Fibroblast of skin of back (primary cell): ENCODE measurements at places on chromosomes 6 and 20.
A peak's percentile ranks its signal among the peaks of the same experiment; 100 is the strongest.

DNA sequence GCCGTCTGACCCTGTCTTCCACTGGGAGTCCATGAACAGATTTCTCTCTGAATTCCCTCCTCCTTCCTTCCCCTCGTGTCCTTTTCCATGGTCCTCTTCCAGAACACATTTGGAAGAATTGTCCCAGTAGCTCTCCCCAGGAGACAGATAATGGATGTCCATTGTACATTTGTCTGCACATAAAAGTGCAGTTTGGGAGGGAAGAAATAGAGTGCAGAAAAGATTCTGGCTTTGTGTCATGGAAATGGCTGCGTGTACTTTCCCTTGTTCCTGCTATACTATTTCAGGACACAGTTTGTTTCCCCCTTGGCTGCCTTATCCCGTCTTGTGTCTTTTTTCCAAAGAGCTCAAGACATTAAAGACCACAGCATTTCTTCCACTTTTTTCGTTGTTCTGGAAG, 127.6 kb downstream of the SYNDIG1 start:
- no peak for DNase-seq

GRCh38 chr6:8821981-8822381, 386.6 kb upstream of the SLC35B3 start:
- peak; percentile 49 for DNase-seq

DNA sequence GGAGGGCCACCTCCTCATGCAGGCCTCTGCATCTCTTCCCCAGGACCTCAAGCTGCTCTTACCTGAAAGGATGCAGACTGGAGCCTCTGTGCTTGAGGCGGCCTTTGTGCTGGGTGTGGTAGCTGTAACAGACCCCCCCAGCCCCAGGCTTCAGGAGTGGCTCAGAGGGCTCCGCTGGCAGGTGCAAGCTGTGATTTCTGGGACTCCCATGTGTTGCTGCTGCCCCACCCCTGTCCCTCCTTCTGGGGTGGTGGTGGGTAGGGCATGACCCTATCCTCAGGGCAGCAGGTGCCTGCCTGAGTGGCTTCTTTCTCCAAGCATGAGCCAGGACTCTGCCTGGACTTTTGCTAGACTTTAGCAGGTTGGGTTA, 121.2 kb downstream of the SULF2 start:
- DNase-seq, result no peak

DNA sequence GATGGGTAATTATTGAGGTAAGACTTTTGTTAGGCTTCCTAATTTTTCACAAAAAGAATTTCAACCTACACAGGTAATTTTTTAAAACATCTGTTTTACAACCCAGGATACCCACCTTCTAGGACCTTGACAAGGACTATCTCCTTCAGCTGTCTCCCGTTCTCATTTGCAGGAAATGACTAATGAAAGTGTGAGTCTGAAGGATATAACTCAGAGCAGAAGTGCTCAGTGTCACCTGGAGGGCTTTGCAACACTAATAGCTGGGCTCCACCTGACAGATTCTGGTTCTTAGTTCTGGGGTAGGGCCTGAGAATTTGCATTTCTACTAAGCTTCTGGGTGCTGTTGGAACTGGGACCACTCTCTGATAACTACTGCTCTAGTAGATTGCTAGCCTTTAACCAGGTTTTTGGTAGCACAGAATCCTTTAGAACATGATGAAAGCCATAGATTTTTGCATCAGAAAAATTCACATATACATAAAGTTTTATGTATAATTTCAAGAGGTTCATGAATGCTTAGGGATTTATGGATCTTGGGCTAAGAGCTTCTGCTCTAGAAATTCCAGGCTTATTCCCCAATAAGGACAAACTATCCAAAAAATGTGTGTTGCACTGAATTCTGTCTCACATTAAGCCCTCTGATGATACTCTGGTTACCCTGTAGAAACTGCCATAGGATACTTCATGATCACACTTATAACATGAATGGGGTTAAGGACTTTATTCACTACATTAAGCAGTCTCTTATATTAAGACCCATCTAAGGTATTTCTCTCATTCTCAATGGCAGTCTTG, 30.3 kb downstream of the AK9 start:
- DNase-seq, result peak; percentile 46

DNA sequence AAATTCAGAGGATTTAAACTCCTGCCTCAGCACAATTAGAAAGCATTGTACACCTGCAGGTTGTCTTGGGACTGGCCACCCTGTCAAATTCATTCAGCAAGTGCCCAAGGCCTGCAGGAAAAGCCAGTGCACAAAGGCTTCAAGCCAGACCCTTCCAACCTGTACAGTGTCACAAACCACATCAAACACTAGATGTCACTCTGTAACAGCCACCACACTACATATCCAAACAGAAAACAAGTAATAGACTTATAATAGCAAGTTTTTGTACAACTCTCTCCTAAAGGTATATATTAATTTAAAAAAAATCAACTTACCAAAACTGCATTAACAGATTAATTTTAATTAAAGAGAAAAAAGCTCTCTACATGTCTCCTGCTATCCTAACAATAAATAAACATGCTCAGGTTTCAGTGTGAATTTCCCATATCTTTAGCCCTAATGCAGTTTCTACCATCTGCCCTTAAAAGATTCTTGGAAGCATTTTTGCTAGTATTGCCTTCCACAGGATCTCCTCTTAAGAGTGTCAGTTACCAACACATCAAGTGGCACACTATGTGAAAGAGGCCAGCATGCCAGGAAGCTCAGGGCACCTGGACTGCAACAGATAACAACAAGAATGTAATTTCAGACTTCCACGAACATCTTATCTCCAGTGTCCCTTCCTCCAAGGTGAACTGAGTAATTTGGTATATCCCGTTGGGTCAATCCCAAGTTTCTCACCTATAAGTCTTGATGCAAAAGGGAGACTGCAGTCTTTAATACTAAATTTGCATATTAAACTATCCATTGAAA, 47.5 kb downstream of the RALGAPA2 start:
- peak; percentile 15 for DNase-seq

GRCh38 chr6:42572523-42572922, 8.7 kb downstream of the UBR2 start:
- no peak for DNase-seq

DNA sequence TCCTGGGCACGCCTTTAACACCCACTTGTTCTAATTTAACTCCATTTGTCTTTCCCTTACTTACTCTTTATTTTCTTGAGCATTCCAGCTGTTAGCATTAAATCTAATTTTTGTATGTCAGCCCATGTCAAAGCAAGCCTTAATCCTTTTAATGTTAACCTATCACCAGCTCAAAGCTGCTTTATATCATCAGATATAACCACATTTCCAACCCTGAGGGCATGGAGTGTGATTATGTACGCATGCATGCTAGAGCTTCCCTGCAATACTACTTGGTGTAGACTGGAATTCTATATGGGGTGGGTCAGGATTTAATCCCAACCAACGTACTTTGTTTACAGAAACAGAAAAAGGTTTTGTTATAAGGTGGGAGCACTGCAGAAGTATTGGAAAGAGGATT, 139.4 kb upstream of the HMGN3 start:
- no peak for DNase-seq

DNA sequence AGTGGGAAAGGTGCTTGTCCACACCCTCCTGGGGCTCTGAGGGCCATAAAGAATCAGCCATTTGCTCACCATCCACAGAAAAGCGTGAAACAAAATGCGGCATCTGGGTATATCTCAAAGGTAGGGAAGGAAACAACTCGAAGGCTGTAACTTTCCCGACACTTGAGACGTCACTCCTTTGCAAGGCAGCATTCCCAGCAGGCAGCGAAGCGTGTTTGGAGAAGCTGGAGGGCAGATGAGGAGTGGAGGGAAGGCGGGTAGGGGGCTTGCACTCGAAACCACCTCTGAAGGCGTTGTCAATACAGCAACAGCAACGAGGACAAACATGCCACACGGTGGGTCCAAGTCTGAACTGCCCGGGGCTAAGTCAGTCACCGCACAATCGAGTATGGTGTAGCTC, 98.4 kb downstream of the FOXC1 start:
- no peak for DNase-seq

GRCh38 chr20:38127920-38128528, 37.0 kb downstream of the TGM2 start:
- DNase-seq, result no peak

- DNase-seq, result no peak
Observed at GRCh38 chr6:106453756-106454367, 93.3 kb downstream of the CRYBG1 start.

- DNase-seq, result peak; percentile 25
Observed at GRCh38 chr6:80363501-80364122, 257.1 kb downstream of the BCKDHB start.

- no peak for DNase-seq
Observed at GRCh38 chr20:56724241-56724757, 95.2 kb downstream of the TFAP2C start.

DNA sequence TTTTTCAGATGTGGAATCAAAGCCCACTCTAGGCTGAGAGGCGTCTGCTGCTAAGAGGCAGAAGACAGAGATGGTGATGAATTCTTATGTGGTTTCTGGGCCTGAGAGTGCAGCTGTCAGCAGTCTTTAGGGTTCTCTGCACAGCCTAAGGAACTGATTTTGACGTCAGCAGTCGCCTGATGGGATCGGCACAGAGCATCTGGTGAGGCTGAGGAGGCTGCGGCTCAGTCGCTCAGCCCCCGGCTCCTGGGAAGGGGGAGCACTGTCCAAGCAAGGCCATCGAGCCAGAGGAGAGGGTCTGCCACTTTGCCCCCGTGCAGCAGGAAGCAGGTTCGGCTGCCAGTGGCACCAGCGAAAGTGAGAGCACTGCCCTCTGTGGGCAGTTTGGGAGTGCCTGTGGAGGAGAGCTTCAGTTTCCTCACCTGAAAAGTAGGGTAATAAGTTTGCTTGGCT, 92.5 kb downstream of the TCP11 start:
- peak; percentile 70 for DNase-seq

GRCh38 chr6:130434174-130434873, 68.5 kb downstream of the TMEM200A start:
- peak; percentile 58 for DNase-seq
